Urothelium cell line (cell line): ENCODE measurements at places on chromosomes 7 and 10.

GRCh38 chr10:47349516-47349915 is 1.4 kb downstream of the RBP3 start:
- no peak for DNase-seq

- DNase-seq: no peak
These were observed 138.1 kb upstream of the CHST15 start for GRCh38 chr10:124231168-124232155.

GRCh38 chr7:55303220-55303619 is 61.9 kb upstream of the LANCL2 start:
- DNase-seq: no peak

DNA sequence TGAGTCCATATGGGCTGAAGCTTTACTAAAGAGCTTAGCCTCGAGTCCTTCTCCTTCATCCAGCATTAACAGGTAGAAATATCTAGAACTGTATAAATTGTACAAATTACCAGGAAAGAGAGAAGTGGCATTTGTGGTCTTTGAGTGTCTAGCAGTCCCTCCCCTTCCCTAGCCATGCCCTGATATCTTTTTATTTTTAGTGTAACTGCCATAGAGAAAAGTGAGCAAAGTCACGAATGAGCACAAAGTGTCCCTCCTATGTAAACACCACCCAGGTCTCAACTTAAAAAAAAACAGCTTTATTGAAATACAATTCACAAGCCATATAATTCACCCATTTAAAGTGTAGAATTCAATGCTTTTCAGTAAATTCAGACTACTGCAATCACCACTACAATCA is 339.0 kb upstream of the ZMIZ1 start:
- no peak for DNase-seq

GRCh38 chr7:127245002-127245401 is 7.7 kb downstream of the GRM8 start:
- no peak for DNase-seq

GRCh38 chr7:43328785-43329380 is 216.4 kb downstream of the HECW1 start:
- no peak for DNase-seq

DNA sequence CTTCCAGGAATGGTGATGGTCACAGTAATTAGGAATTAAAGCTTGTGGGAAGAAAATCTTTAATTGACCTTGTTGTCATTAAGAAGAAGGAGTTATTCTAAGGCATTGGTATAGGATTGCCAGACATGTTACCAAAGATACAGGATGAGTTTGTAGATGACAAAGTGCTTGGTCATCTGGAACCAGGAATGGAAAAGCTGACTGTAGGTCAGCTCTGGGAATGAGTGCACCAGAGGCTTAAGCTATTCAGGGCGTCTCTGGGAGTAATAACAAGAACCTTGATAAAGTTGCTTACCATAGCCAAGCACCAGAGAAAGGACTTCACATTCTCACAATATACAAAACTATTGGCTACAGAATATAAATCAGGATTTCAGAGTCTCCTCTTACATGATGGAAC is 89.0 kb downstream of the PHTF2 start:
- no peak for DNase-seq

- DNase-seq: no peak
These were observed 33.6 kb upstream of the A1CF start for GRCh38 chr10:50919010-50919409.

- peak; percentile 36 for DNase-seq
These were observed 56.8 kb upstream of the FAM171A1 start for GRCh38 chr10:15427843-15428414.

DNA sequence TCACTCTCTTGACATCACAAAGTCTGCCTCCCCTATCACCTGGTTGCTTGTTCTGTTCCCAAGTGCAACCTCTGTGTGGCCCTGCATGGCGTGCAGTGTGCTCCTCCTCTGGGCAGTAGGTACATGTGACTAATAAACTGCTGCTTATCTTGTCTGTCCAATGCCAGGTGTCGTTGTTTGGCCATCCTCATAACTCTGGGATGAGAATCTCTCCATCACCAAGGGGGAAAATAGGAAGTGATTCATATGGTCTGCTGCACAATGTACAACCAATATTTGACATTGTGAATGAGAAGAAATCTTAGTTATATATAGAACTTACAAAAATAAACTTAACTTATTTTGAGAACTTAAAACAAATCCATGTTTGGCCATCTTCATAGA is 135.2 kb downstream of the INHBA start:
- DNase-seq: no peak

- no peak for DNase-seq
These were observed 2.6 kb downstream of the GTPBP4 start for GRCh38 chr10:990808-991207.

DNA sequence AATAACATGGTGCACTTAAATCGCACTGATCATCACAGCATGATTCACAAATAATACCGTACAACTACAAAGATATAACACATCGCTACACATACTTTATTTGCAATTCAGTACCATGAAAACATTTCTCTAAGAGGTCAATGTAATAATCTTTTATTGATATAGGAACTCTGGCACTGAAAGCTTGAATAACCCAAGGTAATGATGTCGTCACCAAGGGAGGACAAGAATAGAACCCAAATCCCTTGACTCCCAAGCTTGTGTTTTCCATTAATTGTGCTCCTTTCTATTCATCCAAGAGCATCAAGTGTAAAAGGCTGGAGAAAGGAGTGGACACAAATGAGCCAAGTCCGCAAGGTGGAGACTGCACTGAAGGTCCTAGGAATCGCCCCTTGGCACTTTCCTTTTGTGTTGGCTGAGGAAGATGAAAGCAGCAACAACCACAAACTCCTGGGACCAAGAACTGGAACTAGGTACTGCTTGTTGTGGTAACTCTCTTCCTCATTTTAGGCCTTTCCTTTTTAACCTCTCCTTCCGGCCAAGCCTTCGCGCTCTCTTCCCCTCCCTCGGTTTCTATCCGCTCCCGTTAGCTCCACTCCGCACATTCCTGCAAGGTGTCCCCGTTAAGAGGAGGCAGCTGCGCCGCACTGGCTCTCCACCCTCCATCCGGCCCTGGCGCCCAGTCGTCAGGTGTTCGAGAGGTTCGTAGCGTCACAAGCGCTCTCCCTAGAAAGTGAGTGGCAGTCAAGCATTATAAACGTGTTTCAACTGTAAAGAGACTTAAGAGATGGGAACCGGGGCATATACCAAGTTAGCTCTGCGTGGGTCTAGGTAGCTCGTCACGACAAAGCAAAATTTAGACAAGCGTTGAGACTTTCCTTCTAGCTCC is 1.0 kb upstream of the CBLL1 start:
- peak; percentile 69 for DNase-seq
